ENCODE measurements at places on chromosomes 12 and 14.

GRCh38 chr12:115452751-115453281, 768.8 kb upstream of the TBX3 start:
- no peak for DNase-seq

DNA sequence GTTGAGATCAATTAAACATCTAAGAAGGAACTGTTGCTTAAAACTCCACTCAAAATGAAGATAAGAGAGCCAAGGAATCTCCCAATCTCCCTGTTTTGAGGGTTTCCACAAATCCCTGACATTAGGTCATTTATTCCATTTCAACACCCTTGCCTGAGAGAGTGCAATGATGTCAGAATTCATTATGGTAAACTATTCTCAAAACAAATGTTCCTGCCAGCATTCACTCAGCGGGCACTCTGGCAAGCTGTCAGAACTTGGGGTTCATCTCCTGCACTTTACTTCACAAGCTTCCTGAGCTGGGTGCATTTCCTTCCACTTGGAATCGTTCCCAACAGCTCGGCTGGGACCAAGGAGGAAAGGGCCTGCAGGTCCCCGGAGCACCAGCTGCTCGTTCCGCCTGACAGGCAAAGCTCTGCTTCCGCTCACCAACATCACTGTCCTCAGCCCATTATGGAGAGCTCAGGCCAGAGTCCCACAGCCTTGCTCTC, 117.8 kb downstream of the TTC7B start:
- no peak for DNase-seq

GRCh38 chr14:52342849-52343596, 28.9 kb downstream of the PTGER2 start:
- no peak for DNase-seq

DNA sequence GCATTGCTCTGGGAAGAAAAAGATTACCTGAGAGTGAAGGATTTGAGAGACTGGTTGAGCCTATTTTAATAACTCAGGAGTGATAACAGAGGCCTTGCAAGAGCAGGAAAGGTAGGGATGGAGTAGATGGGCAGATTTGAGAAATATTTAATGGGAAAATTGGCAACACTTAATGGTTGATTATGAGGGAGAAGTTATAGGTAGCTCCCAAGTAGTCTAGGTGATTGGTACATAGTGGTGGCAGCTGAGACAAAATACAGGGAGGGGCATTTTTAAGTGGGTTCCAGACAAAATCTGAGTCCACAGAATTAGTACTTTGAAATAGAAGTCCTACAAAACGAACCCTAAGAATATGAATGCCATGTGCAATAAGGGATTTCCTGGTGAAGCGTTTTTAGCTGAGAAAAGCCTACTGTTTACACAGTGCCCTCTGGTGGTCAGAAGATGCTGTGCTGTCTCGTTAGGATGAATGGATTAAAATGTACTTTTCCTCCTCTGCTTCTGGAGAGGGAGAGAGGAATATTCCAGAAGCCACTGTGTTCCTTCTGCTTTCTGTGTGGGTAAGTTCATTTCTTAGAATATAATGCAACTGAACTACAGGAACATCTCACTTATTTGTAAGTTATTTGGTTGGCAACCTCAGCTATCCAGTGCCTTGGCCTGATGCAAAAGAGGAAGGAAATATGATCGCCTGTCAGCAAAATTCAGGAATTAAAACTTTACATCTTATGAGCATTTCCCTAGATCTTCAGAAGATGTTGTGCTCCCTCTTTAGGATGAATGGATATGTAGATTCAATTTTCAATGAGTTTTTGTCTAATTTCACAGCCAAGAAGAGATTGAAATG, 6.5 kb downstream of the ZBTB1 start:
- peak; percentile 58 for DNase-seq

- no peak for DNase-seq
Observed at GRCh38 chr14:91545204-91545603, 35.1 kb upstream of the PPP4R3A start.

DNA sequence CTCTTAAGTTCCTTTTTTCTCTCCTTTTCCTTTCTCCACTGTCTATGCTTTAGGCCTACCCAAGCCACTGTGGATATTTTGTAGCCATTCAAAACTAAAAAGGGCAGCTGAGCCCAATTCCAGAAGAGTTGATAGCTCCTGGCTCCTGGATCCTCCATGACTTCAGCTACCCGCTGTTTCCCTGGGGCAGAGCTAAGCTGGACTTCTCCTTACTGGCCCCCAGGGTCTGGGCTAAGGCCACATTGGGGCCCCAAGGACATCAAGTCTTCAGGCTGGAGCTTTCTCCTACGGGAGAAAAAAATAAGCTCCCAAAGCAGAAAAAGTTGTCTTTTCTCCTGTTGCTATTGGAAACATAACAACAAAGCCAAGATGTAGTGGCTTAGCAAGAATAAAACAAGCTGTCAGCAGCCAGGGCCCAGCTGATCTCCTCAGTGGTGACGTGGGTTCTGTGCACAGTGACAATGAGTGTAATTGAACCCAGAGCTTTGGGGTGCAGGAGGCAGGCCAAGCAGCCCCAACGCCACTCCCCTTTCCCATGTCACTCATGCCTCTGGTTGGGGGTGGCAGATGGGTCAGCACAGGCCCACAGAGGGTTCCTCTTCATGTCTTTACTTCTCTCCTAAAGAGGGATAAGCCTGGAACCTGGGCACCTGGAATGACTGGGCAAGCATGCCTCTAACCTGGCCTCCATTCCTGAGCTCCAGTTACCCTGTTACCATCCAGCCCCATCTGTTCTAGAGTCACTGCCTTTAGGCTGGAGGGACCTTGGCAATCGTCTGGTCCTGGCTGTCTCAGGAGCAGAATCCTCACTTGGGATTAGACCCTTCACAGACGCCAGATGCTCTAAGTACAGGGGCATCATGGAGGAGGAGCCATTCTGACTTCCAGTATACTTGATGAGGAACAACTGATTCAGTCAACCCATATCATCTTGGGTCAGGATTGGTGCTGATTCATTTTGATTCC, 171.2 kb downstream of the ZFP36L1 start:
- no peak for DNase-seq

GRCh38 chr14:101814934-101815333, 53.4 kb downstream of the PPP2R5C start:
- no peak for DNase-seq

GRCh38 chr14:53550776-53551175, 397.7 kb upstream of the DDHD1 start:
- no peak for DNase-seq

DNA sequence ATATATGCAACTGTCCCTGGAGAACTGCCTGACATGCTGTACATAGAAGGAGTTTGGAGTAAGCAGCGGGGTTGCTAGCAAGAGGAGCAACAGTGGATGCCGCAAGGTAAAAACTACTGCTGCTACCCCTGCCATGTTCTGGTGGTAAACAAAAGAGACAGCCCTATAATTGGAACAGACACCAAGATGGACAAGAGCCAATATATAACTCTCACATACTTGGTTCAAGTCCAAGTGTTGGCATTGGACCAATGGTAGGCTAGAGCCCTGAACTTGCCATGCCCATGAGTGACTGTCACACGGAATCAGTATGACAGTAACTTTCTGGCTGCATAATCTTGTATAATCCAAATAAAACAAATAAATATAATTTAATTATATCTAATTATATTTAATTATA, 13.7 kb downstream of the ATXN7L3B start:
- no peak for DNase-seq

GRCh38 chr12:29149691-29150281, 708 bp downstream of the FAR2 start:
- DNase-seq: no peak

GRCh38 chr12:91690531-91690930, 455.1 kb downstream of the BTG1 start:
- no peak for DNase-seq

DNA sequence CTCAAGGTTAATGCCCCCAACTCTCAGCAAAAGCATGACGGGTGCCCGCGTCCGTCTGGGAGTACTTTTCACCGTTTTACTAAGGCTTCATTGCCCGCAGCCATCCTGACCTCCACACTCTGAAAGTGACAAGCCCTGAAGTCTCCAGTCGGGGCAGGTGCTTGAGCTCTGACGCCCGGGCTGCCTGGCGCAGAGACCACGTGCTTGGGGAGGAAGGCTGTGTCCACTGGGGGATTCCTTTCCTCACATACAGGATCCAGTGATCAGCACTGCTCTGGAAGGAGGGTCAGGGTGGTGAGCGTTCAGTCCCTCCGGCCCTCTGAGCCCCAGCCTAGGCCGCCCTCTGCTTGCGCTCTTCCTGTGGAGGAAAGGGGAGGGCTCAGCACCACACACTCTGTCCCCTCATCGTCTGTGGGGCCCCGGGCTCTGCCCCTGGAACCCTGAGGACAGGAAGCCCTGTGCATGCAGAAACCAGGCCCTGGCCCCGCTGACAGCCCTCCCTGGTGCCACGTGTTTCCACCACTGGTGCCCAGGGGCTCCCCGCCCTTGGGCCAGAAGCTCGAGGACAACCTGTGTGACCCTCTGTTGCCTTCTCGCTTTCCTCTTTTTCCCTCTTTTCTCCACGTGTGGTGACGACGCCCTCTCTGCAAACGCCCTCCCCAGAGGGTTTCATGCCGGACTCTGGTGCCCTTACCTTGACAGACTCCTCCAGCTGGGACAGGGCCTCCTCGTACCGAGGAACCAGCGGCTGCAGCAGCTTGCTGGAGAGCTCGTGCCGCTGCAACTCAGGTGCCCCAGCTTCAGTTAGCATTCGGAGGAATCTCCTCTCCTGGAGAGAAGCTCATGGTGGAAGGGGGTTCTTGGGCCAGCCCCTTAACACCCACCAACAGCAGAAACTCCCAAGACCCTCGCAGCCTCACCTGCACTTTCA, 4.9 kb downstream of the DDX51 start:
- DNase-seq: no peak

DNA sequence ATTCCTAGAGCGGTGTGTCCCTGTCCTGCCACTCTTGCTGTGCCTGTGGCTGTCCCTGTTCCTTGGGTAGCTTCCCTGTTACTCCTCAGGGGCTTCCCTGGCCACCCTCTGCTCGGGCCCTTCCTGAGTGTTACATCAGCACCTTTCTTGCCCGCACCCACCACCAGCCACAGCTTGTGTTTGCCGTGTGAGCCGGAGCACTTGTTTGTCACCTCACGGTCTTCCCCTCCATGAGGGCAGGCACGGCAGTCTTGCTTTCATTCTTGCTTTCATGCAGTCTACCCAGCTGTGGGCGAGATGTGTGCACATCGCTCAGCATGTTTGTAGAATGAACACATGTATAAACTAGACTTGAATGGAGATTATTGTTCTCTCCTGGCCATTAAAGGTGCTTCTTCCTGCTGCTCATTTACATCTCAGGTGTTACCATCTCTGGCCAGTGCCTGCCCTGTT, 42.0 kb downstream of the TRAF3 start:
- DNase-seq: no peak

GRCh38 chr12:6167327-6168280, 32.6 kb upstream of the CD9 start:
- no peak for DNase-seq

GRCh38 chr12:79691511-79692248, 916 bp upstream of the PAWR start:
- no peak for DNase-seq

DNA sequence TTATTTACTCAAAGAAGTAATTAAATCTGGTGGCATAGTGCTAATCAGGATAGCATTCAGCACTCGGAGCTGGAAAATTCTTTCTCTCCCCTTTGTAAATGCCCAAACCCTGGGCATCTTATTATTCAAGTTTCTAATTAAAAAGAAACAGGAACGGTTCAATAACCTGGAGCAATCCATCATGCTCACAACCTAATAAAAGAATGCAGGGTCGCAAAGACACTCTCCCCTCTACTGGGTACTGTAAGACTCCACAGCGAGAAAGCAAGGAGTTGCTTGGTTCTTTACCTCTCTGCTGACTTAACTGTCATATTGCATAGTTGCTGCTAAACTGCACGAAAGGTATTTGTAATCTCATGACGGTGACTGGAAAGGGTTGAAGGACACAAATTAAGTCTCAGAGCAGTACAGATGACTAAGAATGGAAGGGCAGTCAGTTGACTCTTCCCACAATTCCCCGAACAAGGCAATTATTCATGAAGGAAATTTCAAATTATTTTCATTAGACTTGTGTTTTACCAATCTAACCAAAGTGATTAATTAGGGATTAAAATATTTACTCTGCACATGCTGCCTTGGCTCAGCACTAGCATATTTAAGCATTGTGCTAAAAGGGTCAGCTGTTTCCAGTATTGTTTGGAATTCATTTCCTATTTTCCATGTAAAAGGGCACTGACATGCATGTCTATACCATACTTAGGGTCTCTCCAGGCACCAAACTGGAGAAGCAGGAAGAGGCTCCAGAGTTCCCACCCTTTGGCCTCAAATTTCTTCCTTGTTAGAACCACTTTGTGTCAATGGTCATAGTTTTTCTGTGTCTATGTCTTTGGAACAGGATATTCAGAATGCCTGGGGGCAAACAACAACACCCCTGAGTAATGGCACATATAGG, 182.2 kb downstream of the EXOC5 start:
- DNase-seq: no peak

DNA sequence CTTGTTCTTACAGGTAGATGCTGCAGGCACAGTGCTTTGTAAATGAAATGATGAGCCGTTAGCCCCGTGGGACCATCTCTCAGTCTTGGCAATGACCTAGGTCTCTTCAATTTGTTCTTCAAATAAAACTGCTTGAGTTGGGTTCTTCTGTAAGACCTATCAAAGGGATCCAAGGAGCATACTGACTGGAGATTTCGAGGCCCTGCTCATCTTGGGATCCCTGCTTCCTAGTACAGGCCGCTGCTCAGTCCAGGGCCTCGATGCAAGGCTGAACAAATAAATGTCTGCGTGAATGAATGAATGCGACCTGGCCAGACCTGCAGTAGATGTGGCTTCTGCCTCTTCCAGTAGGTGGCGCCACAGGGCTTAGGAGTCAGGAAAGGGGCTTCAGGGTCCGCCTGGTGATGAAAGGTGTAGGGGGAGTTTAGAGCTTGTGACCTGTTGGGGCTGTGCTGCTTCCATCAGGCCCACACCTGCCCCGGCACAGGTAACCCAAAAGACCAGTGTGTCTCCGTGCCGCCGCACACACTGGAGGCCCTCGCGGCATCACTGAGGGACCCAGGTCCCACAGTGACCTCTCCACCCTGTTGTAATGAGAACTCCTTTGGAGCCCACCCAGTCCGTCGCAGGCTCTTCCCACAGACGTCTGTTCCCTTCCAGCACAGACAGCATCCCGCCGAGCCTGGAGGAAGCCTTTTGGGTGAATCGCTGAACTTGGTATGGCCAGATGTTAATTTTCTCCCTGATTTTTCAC, 4.4 kb downstream of the CACNA1C start:
- peak; percentile 30 for DNase-seq

GRCh38 chr14:104689109-104689880, at the start of gene INF2:
Gene INF2 (plus strand): TSS chr14:104689618. CDS start chr14:104701366, 11,748 bp downstream.
- DNase-seq: peak; percentile 61

DNA sequence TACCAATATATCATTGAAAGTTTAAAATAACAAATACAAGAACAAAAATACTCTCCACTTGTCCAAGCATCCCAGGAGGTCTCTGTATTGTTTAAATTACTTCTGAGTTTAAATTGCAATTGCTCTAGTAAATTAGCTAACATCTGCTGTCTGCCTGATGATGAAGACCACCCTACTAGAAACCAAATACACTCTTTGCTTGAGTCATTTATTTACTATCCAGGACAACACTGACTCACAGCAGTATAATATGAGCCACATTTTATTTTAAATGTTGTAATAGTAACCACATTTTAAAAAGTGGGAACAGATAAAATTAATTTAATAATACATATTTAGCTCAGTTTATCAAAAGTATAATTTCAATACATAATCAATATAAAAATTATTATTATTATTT, 62.9 kb upstream of the EEA1 start:
- no peak for DNase-seq
